ENCODE measurements at places on chromosomes 5 and 9. TPM values are rescaled to one million over a fixed set of nuclear protein-coding genes. Genes with fewer than 3 reads are reported as not detected.

GRCh38 chr5:142779163-142779840 is 9.1 kb downstream of the ARHGAP26 start:
- DNase-seq, result peak; percentile 67

- DNase-seq, result peak; percentile 61
Measured at GRCh38 chr5:131640043-131640856, 5.2 kb upstream of the RAPGEF6 start.

GRCh38 chr5:109299557-109299956 is 110.2 kb downstream of the PJA2 start:
- DNase-seq, result no peak

DNA sequence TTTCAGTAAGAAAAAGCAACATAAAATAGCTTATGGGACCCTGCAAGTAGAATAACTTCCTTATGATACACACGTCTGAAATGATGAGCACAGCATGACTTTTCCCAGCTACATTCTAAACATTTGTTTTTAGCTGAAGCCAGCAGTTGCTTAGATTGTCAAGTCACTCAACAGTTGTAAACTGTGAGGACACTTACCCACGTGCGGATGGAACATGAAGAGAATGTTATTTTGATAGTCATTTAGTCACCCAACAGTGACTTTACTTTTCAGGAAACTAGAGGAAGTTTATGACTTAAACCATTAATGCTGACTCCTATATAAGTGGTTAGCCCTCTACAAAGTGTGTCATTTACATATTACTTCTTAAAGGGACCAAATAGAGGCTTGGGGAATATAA is 3.0 kb downstream of the HACD4 start:
- no peak for DNase-seq

DNA sequence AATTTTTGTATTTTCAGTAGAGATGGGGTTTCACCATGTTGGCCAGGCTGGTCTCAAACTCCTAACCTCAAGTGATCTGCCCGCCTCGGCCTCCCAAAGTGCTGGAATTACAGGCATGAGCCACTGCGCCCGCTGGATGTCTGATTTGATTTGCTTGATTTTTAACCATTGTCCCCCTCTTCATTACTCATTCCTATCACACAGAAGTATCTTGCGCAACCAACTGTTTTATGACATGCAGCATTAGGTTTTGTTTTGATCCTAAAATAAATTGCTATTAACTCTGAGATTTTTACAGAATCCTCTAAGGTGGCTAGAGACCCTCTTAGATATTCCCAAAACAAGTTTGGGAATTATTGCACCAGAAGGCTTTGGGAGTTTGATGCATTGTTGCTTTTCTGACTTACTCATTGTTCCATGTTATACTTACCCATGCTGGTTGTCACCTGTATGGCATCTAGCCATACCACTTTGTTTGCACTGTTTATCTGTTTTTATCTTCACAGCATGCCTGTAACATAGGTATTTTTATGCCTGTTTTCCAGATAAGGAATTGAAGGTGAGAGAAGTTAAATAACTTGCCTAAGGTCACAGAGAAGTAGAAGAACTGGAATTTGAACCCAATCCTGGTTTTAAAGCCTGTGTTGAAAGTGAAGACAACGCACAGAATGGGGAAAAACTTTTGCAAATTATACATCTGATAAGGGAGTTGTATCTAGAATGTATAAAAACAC is 35.9 kb upstream of the PWWP2A start:
- DNase-seq, result no peak

GRCh38 chr5:141695627-141696215 is 13.7 kb upstream of the ARAP3 start:
- DNase-seq, result peak; percentile 56

DNA sequence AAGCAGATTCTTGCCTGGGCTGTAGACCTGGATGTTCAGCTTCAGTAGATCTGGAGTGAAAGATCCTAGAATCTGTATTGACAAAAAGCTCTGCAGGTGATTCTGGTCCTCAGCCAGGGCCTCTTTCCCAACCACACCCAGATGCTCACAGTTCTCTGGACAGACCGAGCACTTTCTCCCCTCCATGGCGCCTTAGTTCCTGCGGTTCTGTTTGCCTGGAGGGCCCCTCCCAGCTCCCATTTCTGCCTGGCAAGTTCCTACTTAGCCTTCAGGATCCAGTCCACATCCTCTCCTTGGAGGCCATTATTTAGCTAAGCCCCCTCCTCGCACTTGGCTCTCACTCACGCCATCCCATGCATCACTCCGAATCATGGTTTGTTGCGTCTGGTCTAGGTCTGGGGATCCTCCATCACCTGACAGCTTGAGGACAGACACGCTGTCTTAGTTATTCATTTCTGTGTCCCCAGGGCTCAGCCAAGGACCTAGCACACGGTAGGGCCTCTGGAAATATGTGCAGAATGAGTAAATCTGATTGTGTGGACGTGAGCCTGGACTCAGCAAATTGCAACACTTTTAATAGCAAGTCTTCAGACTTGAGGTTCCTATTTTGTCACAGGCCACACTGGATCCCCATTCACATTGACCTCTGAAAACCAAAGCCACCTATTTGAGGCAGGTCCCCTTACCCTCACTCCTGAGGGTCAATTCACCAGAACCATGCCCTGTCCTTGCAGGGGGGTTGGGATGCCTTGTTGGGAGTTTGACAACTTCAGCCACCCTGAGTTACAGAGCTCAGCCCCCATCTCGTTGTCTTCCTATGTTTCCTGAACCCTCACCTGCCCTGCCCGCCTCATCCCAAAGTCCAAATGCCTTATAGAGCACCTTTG is 50.7 kb downstream of the COL15A1 start:
- no peak for DNase-seq

Gene ANKRD18B
- total RNA-seq, result 10.9 TPM

- DNase-seq, result no peak
Measured at GRCh38 chr5:73812457-73812856, 186.5 kb downstream of the ARHGEF28 start.

DNA sequence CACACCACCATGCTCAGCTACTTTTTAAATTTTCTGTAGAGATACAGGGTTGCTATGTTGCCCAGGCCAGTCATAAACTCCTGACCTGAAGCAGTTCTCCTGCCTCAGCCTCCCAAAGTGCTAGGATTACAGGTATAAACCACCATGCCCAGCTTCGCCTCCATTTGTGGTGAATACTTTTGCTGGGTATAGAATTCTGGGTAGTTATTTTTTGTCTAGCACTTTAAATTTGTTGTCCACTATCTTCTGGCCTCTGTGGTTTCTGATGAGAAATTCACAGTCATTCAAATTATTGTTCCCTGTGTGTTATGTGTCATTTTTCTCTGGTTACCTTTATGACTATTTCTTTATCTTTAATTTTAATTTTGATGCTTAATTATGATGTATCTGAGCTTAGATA is 57.7 kb upstream of the EXOC3 start:
- DNase-seq, result no peak

GRCh38 chr9:8734760-8735159 is 935.2 kb upstream of the DMAC1 start:
- no peak for DNase-seq

DNA sequence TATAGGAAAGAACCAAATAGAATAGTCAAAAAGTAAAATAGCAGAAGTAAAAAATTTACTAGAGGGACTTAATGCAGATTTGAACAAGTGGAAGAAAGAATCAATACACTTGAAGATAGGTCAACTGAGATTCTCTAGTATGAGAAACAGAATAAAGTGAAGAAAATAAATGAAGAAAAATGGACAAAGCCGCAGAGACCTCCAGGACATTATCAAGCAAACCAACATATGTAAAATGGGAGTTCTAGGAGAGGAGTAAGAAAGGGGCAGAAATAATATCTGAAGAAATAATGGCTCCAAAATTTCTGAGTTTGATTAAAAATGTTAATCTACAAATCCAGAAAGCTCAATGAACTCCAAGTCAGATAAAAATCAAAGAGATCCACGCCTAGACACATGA is 70.0 kb upstream of the ZBTB43 start:
- no peak for DNase-seq

GRCh38 chr9:35923927-35924763 is 14.9 kb downstream of the SPAAR start:
- peak; percentile 77 for DNase-seq

Gene DDX4
- not detected for total RNA-seq
